ENCODE measurements at places on chromosomes 11 and 22.

DNA sequence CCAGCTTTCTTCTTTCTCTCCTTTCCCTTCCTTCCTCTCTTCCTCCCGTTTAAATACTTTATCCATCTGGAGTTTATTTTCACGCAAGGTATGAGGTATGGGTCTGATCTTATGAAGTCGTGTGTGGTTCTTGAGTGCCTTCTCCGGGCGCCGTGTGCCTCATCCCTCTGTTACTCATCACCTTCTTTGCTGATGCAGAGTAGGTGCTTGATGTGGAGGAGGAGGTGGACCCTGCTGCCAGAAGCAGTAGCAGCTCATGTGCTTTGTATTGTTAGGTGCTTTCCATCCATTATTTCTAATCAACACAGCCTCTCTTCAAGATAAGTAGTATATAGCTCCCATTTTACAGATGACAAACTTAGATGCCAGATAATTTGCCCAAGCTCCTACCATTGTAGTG lies 47.0 kb downstream of the TNRC6B start:
- no peak for DNase-seq

DNA sequence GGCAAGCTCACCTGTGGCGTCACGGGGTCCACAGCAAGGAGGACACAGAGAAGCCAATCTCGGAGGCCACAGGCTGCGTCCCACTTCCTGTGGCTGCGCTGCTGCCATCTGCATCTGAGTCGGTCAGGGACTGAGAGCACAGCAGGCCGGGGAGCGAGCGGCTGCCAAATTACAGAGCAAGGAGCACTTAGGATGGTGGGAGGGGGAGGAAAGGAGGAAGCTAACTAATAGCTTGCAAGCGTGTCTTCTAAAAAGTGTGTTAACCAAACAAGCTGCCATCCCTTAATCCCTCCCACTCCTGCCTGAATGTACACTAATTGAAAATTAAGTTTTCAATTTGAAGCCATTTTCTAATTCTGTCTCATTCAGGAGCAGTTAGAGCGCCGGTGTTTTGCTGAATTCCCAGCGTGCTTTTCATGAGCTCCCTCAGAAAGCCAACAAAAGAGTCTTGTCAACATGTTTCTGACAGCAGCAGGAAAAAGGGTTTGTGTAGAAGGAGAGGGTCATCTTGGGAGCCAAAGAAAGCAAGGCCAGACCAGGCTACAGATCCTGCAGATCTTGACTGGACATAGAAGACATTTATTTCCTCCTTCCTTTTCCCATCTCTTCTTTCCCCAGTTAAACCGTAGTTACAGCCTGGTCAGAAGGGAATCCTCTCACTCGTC lies 42.4 kb upstream of the API5 start:
- DNase-seq: no peak

DNA sequence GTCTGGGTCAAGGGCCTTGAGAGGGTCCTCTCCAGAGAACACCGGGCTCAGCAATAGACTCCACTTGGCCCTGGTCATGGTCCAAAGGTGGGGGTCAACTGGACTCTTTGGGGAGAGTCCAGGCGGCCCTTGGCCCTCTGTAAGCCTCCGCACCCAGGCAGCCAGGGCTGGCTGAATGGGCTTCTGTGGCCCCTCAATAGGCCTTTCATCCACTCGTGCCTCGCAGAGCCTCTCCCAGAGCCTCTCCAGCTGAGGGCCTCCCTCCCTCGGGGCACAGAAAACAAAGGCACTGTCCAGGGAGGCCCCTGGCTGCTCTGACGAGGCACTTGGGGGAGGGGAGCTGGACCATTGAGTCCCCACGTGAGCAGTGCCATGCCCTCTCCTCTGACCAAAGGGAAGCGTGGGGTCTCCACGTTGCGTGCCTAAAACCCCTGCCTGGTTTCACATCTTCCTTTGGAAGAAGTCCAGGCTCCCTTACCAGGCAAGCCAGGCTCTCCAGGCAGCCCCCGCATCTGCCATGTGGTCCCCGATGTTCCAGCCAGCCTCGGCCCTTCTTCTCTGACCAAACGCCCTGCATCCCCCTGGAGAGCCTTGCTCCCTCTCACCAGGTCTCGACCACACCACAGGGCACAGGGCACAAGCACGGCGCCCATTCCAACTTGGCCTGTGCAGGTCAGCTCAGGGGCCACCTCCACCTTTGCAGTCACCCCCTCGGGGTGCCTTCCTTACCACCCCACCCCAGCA lies 15.5 kb downstream of the KIAA0930 start:
- no peak for DNase-seq

GRCh38 chr11:78925387-78925786 lies 350.7 kb upstream of the NARS2 start:
- DNase-seq: no peak

DNA sequence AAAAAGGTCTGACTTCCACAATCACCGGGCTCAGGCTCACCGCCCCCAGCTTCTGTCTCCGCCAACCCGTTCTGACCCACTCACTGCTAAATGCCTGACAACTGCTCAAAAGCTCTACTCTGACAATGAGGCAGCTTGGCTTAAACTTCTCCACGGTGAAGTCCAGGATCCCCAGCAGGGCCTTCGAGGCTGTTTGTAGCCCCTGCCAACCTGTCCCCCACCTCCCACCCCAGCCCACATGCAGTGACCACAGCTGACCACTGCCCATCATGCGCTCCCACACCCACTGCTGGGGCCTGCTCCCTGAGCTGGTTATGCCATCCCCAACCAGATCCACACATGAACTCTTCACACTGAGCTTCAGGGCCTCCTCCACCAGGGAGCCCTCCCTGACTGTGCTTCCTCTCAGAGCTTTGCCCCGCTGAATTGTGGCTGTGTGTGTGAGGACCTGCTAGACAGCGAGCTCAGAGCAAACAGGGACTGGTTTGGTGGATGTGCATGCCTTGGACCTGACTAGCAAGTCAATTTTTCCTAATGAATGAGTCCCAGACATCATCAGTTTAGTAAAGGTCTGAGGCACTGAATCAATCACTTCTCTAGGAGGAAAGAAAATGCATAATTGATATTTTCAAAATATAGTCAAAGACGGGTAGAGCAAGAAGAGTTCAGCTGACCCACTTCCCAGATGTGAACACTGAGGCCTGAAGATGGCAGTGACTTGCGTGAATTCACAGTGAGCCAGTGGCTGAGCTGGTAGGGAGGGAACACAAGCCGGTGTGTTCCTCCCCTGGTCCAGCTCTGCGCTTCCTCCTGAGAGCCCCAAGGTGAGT lies 7.7 kb downstream of the LRRC32 start:
- DNase-seq: no peak

DNA sequence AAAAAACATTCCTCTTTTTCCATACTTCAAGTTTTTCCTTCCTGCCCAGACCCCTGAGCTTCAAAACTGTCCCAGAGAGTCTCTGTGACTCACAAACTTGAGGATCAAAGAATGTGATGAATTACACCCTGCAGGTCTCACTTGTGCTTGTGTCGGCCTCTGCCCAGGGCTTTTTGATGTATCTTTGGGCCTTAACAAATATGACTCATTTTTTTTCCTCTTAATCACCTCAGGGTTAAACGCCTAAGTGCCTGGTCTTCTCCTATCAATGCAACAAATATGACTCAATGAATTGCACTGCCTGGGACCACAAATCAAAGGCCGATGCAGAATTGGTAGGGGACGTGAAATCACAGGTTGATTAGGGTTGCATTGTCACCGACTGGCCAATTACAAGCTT lies 267.7 kb downstream of the LARGE1 start:
- DNase-seq: peak; percentile 55

- peak; percentile 44 for DNase-seq
Measured at GRCh38 chr11:3849297-3849874, 6.1 kb upstream of the STIM1 start.

GRCh38 chr22:23504516-23504915 lies 75.6 kb downstream of the IGLL1 start:
- DNase-seq: no peak

DNA sequence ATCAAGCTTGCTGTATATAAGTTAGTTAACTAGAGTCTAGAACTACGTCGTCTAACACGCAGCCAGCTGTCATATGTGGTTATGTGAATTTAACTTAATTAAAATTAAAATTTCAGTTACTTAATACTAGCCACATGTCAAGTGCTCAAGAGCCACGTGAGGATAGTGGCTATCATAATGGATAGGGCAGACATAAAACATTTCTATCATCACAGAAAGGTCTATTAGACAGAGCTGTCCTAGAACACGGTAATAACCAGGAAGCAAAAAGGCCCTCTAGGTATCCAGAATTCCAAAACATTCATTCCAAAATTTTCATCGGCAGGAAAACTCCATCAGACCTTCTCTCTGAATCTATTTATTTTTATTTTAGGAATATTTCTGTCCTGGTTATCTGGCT lies 123.9 kb downstream of the RBFOX2 start:
- no peak for DNase-seq

- DNase-seq: peak; percentile 15
Measured at GRCh38 chr11:132858223-132858622, 674.1 kb downstream of the OPCML start.

DNA sequence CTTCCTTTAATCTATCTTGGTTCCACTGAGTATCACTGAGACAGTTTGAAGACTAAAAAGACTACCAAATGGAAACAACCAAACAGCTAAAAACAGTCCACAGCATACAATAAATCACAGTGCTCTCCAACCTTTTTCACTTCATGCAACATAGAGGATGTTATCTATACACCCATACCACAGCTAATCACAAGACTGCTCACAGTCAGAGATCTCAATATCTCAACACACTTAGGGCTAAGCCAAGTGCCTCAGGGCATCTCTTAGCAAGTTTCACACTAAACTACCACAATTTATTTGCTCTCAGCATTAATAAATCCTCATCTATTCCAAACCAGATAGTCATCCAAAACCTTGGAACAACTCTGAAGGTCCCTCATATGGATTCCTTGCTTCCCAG lies 129.4 kb downstream of the SBF2 start:
- DNase-seq: no peak

GRCh38 chr11:12951376-12951775 lies 57.7 kb upstream of the RASSF10 start:
- DNase-seq: no peak

- no peak for DNase-seq
Measured at GRCh38 chr11:67648796-67649613, 1.5 kb downstream of the ACY3 start.

DNA sequence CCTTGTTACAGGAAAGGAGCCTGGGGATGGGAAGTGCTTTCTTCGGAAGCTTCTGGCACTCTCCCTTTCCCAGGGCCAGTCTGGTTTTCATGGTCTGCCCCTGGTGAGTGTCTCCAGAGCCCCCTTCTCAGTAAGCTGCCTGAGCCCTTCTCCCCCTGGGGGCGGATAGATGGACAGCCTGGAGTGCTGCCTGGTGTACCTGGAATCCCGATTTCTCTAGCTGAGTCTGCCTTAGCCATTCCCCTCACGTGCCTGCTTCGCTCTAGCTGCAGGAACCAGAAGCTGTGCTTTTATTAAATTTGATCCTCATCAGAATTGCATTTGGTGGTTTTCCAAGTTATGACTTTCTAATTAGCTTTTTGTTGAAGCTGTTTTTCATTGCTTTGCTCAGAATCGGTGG lies 152.9 kb upstream of the NAV2 start:
- no peak for DNase-seq

DNA sequence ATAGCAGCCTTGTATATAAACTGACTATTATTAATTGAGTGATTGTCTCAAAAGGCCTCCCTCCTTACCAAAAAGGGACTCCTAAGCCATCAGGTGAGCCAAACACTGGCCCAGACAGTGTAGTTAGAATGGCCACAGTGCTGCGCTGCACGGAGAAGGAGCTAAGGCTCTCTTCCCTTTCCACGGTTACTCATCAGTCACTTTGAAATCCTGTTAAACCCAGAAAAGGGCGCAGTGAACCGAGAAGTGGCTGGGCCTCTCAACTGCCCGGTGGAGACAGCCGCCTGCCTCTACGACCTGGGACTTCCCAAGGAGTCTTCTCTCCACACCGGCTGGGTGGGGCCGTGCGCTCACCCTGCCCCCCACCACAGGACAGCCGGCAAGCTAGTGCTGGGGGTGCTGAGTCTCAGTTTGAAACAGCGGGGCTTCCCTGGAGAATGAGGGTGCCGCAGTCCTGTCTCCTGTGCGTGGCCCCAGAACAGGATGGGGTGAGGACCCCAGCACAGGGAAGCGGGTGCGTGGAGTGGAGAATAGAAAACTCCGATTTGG lies 1.3 kb downstream of the MYH9 start:
- peak; percentile 33 for DNase-seq

GRCh38 chr11:63770763-63771162 lies 2.2 kb upstream of the ZFTA start:
- no peak for DNase-seq

DNA sequence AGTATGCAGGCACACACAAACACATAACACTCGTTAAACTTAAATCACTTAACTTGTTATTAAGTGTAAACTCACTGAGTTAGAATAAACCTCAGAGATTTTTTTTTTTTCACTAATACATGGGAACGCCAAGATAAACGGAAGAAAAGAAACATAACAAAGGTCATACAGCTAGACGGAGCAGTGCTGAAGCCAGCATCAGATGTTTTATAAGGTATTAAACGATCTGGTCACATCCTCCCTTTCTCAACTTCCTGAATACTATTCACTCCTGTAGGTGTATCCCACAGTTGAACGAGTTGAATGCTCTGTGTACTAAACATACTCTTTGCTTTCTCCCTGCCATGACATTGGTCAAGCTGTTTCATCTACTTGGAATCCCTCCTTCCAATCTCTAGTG lies 212.0 kb downstream of the SWAP70 start:
- no peak for DNase-seq

GRCh38 chr11:98771791-98772190 lies 249.0 kb upstream of the CNTN5 start:
- DNase-seq: no peak

- DNase-seq: no peak
Measured at GRCh38 chr11:122107566-122107965, 8.4 kb downstream of the BLID start.

- no peak for DNase-seq
Measured at GRCh38 chr11:27008811-27009535, 15.1 kb downstream of the FIBIN start.

DNA sequence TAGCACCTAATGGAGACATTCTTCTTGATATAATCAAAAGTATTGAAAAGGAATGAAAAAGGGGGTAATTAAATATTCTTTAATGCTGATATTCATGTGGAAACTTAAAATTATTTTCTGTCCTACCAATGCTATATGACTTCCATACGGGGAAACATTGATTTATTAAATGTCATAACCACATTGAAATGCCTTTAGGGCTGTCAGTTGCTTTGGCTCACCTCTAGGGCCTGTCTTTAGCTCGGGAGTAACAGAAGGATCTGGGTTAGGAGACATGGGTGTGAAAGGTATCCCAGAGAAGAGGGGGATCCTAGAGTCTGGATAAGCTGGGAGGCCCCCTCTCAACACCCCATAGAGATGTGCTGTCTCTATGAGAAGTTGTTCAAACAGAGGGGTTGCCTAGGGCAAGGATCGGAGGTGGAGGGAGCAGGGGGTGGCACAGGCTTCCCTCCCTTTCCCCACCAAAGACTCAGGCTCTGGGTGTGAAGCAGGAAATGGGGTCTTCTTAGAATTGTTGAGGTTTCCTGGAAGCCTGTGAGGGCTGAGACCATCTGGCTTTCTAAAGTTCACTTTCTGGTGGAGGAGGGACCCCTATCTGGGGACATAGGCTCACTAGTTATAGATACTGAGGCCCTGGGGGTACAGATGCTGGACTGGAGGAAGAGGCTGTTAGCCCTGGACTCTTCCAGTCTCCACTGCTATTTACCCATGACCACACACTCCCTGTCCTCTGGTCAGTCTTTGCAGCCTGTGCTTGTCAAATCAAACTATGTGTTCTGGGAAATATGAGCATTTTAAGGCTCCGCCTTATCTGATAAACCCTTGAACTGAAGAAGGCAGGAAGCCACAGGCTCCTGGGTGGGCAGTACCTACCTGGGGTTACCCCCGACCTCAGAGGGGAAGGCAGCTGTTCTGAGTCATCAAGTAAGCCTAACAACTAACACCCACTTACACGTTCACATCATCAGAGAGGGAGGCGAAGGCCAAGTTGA lies 55.8 kb upstream of the RRAS2 start:
- DNase-seq: peak; percentile 62

- DNase-seq: no peak
Measured at GRCh38 chr11:48141475-48142122, 75.0 kb upstream of the OR4B1 start.
